ENCODE measurements at places on chromosomes 6 and 20.

GRCh38 chr20:43983359-43983758 lies 68.7 kb downstream of the TOX2 start:
- DNase-seq, result no peak

- no peak for DNase-seq
Measured at GRCh38 chr20:50224531-50225255, 34.1 kb downstream of the CEBPB start.

DNA sequence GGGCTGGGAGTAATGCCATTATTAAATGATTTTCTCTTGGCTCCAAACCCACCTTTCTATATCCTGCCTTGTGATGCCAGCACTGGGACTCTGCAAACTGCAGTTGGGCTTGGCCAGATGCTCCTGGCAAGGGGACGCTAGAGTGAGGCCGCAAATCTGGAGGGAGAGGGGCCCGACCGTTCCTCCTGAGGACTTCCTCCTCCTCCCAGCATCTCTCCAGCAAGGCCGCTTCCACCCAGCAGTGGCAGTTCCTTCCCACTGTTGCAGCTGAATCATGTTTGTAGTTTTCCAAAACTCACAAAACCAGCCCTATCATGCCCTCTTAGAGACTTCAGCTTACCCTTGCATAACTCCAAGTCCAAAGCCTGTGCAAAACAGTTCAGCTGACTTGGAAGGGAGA lies 244.4 kb downstream of the FOXA2 start:
- no peak for DNase-seq

- DNase-seq, result no peak
Measured at GRCh38 chr20:63025534-63026331, 19.0 kb upstream of the BHLHE23 start.

DNA sequence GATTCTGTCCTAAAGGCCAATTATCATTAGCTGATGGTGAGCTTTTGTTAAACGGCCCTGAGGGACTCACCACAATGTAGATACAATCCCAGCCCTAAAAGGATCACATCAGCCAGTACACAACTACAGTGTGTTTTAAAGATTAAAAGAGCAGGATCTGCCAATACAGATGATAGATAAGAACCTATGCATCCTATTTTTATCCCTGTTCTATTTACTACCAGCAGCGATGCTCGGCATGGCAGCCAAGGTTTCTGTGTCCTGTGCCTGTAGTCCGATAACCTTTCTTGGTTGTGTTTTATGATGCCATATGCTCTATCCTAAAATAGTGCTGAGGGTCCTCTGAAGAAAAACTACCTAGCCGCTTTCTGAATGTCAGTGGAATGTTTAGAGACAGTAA lies 289.4 kb downstream of the PHACTR1 start:
- DNase-seq, result no peak

DNA sequence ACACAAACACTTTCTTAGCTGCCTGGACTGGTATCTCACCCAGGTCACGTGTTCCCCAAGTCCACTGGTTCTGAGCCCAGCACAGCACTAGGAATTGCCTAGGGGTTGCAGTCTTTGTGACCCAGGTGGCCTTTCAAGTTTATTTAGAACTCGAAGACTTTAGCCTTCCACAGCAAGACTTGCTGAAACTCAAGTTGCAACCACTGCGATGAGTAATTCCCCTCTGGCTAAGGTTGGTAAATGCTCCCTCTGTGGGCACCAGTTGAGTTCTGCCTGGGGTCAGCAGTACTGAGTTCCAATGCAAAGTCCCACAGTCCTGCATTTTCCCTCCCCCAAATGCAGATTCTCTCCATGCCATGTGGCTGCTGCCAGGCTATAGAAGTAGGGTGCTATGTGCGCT lies 77.6 kb upstream of the MOCS1 start:
- no peak for DNase-seq

- DNase-seq, result no peak
Measured at GRCh38 chr6:49847673-49848072, 18.7 kb downstream of the CRISP1 start.

DNA sequence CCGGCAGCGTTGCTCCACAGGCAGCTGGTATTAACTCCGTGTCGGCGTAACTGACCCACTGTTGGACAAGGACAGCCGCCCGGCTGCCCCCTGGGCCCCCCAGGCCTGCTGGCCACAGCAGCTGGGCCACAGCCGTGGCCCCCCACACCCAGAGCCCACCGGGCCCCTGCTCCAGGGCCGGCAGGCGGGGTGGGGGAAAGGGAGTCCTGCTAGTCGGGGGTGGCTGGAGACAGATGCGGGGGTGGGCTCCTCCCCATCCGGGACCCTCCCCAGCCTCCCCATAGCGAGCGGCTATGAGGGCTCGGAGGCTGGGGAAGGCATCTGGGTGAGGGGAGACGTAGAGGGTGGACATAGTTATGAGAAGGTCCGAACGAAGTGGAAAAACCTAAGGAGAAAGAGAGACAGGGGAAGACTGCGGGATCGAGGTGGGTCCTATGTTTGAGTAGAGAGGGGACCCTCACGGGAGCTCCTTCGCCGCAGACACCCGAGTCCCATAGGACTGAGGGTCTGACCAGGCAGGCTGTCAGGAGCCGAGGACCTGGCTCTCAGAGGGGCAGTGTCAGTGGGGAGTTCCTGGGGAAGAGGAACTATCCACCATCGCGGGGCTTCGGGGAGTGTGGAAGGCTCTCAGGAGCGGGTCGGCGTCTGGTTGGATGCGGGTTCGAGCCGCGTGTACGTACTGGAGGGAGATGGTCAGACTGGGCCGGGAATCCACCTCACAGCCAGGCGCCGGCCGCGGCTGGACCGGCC lies 511 bp downstream of the VARS1 start:
- peak; percentile 27 for DNase-seq

DNA sequence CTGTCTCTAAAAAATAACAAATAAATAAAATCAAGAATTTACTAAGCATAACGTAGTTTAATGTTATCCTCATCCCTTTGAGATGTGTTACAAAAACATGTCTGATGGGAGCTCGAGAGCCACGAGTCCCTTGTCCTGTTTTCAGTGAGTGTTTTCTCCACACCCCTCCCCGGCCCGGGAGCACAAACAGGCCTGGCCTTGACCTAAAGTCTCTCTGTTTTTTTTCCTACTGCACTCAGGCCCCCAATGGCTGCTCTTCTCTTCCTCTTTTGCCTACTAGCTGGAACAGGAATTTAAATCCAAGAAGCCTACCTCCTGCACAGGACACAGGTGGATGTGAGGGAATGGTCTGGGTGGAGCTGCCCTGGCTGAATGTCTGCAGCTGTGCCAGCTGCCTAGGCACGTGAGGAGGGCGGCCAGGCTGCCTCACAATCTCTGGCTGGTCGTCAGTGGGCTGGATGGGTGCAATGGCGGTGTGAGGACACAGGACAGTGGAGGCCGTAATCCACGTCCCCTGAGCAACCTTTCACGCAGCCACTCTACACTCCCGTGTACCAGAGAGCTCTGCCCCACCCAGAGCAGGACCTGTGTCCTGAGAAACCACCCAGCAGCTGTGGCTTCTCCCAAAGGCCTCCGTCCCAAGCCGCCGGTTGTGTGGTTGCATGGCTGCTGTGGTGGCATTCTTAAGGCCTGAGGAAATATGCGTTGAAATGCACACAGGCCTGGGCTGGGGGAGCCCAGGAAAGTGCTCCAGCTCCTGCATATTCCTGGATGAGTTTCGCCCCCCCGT lies 117.5 kb downstream of the FAM120B start:
- DNase-seq, result no peak

- DNase-seq, result no peak
Measured at GRCh38 chr6:138115877-138116660, 8.8 kb upstream of the PERP start.

- no peak for DNase-seq
Measured at GRCh38 chr6:74041420-74041819, 345.4 kb downstream of the CD109 start.

GRCh38 chr6:43142101-43142500 lies 29.0 kb upstream of the SRF start:
- no peak for DNase-seq

GRCh38 chr6:89393659-89394058 lies 18.4 kb downstream of the RRAGD start:
- DNase-seq, result no peak

DNA sequence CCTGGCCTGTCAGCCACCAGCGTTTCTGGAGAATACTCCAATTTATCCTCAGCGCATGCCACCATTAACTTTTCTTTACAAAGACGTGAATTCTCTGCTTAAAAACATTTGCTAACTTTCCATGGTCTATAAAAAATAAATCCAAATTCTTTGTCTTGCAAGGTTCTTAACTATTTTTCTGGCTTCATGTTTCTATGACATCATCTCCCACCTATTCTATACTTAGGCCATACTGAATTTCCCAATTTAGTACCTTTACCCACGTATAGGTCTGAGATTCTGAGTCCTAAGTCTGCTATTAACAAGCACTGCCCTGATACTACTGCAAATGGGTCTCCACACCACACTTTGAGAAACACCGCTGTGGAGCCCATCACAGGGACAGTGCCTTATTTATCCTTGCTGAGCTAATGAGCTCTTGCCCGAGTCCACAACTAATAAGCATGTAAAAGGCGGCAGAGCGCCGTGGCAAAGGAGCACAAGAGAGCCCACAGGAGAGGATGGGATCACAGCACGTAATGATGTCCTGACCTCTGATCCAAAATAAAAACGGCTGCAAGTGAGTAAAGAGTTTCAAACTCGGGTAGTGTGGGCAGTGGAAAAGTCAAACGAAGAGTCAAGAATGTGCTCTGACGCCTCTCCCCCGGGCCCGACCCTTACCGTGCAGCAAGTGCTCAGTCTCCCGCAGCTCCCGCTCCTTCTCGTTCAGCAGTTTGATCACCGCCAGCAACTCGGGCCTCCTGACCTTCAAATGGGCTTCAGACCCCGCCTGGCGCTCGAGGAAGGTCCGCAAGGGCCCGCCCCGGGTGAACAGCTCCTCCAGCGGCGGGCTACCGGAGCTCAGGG lies 519 bp downstream of the MTRF1L start:
- DNase-seq, result no peak

DNA sequence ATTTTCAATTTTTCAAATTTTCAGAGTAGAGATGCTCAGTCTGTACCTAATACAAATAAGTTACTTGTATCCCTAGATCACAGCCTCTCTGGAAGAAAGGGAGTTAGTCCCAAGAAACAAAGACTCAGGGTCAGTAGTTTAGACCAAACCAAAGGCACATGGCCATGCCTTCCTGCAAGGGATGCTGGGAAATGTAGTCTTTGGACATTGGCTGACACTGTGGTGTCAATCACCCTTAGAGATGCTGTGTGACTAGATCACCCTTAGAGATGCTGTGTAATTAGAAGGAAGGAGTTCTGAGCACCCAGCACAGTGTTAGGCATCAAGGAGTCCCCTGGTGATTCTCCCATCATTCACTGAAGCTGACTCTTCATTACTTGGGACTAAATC lies 202.1 kb downstream of the NFATC2 start:
- DNase-seq, result no peak

GRCh38 chr6:127076466-127076865 lies 42.0 kb upstream of the RSPO3 start:
- no peak for DNase-seq

DNA sequence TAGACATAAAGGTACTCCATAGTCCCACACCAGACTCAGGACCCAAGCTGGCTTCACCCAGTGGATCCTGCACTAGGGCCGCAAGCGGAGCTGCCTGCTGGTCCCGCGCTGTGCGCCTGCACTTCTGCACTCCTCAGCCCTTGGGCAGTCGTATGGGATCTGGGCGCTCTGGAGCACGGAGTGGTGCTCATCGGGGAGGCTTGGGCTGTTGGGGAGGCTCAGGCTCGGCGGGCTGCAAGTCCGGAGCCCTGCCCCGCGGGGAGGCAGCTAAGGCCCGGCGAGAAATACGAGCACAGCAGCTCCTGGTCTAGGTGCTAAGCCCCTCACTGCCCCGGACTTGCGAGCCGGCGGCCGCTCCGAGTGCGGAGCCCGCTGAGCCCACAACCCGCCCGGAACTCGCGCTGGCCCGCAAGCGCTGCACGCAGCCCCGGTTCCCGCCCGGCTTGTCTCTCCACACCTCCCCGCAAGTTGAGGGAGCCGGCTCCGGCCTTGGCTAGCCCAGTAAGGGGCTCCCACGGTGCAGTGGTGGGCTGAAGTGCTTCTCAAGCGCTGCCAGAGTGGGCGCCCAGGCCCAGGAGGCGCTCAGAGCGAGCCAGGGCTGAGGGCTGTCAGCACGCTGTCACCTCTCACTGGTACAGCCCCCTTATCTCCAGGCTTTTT lies 33.4 kb upstream of the GCNT2 start:
- no peak for DNase-seq

GRCh38 chr6:101352316-101352715 lies 41.2 kb upstream of the GRIK2 start:
- no peak for DNase-seq

DNA sequence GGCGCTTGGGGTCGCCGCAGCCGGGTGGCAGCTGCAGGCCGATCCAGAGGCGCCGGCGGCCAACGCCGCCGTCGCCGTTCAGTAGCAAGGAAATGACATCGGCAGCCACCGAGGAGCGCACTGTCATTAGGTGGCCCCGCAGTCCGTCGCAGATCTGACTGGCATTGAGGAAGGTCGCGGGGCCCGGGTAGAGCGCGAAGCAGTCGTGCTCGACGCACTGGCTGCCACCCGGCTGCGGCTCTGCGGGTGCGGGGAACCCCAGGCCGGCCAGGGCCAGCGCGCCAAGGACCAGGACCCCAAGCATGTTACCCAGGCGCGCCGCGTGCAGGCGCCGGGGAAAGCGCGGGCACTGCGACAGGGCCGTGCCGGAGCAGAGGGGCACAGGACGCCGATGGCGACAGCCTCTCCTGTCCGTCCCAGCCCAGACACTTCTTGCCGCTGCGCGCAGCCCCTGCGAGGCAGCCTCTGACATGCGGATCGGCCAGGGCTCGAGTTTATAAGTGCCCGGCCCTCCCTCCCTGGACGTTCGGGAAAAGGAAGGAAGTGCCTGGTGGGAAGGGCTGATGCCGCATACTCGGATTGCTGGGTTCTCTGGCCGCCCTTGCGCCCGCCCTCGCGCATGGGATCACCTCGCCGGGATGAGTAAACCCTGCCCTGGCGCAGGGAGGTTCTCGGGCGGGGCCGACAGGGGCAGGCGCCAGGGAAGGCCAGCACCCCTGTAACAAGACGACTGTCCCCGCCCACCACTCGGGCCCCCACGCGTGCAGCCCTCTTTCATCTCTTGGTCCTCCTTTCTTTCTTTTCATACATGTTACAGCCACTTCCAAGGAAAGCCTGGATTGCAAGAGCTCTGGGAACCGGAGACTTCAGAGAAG lies at the start of gene THBD:
Gene THBD (minus strand): TSS at position 472 of the 875 bp plus-strand sequence. CDS start 168 bp downstream, at position 304.
- no peak for DNase-seq

DNA sequence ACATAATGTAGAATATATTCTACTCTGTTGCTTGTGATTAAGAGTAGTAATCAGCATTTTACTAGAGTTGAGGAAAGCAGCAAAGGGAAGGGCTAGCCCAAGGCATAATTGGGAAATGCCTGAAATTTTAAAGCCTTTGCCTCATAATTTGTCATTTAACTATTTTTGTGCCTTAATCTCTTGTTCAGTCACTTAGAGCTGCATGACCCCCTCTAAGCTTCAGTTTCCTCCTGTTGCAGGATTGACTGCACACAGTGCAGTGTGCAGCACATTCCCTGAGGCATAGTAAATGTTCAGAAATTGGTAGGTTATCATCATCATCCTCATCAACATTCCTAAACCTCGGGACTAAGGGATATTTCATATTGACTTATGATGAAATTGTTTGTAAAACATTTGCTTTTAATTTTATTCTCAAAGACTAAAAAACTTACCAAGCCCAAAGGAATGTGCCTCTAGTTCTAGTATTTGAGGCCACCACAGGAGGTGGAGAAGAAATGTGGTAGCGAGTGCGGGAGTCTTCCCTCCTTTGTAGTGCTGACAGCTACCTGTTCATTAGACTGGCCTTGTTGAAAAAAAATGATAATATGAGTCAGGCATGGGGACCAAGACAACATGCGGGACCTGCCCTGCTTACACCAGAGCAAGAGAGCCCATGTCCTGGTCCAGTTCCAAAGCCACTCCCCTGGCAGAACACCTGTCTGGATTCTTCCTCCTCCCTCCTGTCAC lies 14.8 kb upstream of the TENT5A start:
- DNase-seq, result no peak
